ENCODE measurements at places on chromosomes 13 and 19.

- DNase-seq: no peak
Observed at GRCh38 chr19:51141181-51141580, 920 bp upstream of the SIGLEC7 start.

DNA sequence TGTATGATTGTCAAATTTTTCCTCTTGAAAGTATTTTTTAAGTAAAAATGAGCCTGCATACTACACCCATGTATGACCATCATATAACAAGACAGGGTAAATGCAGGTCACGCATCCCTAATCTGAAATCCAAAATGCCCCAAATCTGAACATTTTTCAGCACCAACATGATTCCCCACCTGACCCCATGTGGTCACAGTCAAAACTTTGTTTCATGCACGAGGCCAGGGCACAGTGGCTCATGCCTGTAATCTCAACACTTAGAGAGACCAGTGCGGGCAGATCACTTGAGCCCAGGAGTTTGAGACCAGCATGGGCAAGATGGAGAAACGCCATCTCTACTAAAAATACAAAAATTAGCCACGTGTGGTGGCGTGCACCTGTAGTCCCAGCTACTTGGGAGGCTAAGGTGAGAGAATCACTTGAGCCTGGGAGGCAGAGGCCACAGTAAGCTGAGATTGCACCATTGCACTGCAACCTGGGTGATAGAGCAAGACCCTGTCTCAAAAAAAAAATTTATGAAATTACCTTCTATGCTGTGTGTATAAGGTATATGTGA, 63.7 kb upstream of the NPAS1 start:
- no peak for DNase-seq

DNA sequence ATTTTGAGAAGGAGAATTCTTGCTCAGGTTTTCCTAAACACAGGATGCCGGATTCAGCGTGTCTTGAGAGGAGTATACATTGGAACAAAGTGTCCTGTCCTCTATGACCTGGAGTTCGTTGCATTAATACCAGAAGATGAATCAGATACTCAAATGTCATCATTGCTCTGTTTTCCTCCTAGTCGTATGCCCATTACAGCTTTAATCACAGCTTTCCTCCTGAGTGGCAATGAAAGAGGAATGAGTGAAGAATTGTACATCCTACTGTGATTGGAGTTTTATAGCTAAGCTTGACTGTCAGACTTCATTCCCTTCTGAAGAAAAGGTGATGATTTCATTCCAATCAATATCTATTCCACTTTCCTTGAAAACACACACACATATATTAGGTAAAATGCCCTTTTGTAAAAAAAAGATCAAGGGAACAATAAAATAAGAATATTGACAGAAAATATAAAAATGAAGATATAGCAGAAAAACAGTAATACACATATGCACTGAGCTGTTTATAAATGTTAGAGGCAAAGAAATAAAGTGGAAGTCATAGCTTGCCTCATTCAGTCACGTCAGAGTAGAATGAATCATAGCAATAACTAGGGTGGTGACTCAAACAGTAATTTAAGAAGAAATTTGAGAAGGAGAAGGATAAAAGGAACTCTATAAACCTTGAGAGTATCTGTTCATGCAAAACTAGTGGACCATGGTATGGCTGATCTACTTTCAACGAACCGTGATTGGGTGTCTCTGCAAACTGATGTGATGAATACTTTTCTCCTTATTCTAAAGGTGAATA, 501.5 kb downstream of the SUCLA2 start:
- DNase-seq: no peak

DNA sequence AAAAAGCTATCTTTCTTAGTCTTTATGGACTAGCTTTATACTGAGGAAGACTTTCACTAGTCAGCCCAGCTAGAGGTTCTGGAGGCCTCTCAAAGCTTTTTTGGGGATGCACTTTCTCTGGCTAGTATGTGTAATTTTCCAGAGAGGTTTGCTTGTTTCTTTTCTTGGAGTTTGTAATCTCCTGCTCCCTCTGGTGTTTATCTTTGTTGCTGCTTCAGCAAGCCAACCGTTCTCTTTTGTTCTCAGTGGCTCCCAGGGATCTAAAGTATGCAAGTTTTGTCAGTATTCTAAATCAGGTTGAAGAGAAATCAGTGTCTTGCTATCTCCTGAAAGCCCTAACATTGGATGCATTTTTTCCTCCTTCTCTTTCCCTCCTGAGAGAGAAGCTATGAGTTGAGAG, 121.1 kb upstream of the MYO16 start:
- DNase-seq: no peak

DNA sequence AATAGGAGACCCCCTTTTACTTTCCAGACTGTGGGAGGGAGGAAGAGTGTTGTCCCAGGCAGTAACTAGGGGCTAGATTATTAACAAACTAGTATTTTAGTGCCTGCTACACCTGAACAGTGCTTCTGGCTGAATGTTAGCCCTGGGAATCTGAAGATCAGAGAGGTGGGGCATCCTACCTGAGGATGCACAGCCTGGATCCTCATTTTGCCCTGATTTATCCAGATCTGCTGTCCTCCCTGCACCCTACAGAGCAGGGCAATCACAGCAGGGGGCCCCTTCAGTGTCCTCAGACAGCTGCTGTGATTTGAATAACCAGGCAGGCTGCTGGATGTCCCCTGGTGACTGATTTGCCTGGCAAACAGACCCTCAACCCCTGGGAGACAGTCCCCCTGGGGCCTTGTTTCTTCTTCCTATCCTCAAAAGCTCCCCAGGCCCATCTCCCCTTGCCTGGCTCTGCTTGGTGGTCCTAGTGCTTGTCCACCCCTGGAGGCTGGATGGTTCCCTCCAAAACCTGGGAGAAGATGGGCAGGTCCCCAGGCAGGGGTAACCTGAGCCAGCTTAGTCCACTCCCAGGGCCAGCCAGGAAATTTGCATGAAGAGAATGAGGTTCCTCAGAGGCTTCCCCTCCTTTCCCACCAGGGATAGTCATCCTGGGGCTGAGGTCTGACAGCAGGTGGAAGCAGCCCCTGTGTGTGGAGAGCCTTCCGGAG, at the start of gene OVOL3:
TSS of gene OVOL3 (plus strand) at position 657 of the 713 bp plus-strand sequence. CDS start 60 bp downstream, outside the sequence.
- DNase-seq: no peak

DNA sequence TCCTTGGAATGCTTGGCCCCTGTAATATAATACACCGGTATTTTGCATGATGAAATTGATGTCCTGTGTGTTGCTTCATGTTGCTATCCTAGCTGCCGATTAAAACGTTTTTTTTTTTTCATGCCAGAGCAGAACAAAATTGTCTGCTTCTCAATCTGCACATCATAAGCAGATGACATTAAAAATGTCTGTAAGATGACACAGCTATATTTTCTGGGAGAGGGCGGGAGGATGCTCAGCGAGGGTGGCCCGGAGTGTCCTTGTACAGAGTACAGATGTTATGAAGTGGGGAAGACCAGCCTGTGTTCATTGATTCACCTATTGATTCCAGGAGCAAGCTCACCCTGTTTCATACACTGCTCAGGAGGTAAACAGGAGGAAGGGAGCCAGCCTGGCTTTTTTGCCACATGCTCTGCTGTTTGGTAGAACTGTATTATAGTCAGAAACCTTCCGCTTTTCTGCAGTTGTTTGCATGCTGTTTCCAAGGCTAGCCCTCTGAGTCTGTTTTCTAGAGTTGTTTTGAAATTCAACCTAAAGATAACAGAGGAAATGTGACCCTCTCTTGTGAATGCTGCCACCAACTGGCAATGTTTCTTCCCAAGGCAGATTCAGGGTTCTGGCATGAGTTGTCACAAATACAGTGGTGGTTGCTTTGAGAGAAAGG, 4.7 kb upstream of the IRS2 start:
- DNase-seq: no peak

DNA sequence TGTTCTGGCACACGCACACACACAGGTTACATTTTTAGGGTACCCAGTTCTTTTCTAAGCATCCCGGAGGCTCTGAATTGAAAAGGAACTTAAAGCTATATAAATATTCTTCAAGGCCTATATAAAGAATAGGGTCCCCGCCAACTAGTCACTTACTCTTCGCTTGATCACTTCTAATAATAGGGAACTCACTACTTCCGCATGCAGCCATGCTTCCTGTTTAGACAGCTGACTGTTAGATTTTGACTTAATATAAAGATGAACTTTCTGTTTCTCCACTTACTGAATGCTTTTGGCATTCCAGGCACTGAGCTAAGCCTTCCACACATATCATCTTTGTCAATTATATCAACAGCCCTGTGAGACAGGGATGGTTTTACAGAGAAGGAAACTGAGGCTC, 259.6 kb downstream of the TSHZ3 start:
- DNase-seq: no peak

DNA sequence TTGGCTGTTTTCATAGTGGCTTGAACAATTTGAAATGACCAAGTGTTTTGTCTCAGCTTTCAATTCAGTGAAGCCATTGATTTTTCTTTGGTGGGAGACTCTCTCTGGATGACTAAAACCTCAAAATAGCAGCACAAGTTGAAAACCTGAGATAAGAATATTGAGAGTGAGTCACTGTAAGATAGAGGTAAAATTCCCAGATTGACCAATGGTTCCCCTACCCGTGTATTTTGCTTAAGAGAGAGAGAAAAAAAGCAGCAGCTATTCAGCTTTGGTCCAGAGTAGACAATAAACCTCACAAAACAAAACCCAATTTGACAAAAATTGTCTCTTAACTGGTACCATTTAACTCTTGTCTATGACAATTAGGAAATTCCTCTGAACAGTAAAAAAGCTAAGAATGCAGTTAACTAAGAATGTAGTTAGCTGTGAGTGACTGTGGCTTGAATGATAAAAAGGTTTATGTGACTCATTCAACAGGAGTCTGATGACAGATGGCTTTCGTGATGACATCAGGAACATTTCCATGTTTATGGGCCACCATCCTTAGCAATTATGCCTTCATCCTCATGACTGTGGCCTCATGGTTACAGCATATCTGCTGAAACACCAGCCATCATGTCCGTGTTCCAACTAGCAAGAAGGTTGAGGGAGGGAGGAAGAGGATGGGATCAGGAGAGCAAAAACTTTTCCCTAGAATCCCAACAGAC, 356.9 kb downstream of the NDFIP2 start:
- DNase-seq: no peak

GRCh38 chr19:29436591-29437103, 89.1 kb upstream of the VSTM2B start:
- DNase-seq: no peak

- DNase-seq: no peak
Observed at GRCh38 chr13:69565334-69565733, 542.3 kb upstream of the ATXN8OS start.

GRCh38 chr19:4443966-4444764, 13.4 kb downstream of the UBXN6 start:
- DNase-seq: no peak

DNA sequence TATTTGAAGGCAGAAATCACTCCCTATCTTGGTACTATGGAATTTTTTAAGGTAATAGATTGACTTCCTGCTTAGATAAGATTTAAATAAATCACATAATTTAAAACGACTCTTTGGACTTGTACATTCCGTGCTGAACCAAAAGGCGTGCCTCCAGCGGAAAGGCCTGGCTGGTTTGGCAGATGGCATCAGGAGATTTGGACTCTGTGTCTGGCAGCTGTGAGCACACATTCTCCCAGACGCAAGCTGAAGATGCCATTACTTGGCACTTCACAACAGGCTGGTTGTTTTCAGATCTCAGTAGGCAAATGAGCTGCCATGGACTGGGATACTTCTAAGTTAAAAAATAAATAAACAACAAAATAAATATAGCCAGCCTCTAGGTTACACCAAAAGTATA, 104.5 kb upstream of the SLC15A1 start:
- DNase-seq: no peak

DNA sequence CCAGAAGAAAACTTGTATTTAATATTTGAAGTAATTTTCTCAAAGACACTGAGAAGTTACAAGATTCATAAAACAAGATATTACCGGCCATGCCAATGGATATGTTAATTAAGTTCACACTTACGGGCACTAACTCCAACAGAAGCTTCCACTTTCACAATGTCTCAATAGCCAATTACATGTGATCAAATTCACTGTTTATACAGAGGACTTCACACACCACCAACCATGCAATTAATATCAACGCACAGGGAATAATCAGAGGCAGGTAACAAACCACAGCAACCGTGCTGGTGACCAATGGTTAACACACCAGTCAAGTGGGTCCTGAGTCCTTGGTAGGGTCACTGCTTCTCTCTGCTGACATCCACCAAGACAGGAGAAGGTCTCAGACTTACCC, 5.9 kb upstream of the ACOD1 start:
- DNase-seq: no peak

GRCh38 chr19:42563352-42564210, 31.1 kb downstream of the CEACAM8 start:
- no peak for DNase-seq

- no peak for DNase-seq
Observed at GRCh38 chr19:57558525-57558924, 1.1 kb downstream of the ZNF550 start.

DNA sequence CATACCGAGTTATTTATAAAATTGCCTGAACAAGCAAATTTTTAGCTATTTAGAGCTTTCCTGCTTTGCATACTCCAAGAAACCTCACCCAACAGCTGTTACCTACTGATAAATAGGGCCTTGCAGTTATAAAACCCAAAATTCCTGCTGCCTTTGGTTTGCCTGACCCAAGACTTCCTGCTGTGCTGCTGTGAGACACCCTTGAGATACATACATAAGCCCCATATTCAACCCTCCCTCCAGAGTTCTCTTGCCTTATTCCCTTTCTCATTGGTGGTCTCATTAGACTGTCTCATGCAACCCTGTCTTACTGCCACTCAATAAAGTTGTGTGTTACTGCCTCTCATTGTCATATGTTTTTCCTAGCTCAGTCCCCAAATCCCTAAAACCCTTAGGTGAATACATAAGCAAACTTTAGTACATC, 677.6 kb downstream of the UQCRFS1 start:
- DNase-seq: no peak

DNA sequence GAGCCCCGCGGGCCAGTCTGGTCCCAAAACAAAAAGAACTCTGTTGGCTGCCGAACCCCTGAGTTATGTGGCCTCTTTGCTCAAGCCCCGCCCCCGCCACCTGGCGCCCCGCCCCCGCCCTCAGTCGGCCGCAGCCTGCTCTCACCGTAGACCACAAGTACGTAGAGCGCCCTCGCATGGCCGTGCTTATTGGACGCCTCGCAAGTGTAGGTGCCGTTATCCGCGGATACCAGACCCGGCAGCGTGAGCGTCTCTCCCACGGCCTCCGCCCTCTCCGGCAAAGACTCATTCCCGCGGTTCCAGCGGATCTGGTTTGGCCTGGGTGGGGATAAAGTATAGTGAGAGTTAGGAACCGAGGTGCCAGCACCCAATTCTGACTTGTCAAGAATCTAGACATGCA, 5.5 kb upstream of the ZNF428 start:
- no peak for DNase-seq
